ENCODE measurements at places on chromosomes 5 and 9.
A peak's percentile ranks its signal among the peaks of the same experiment; 100 is the strongest.

DNA sequence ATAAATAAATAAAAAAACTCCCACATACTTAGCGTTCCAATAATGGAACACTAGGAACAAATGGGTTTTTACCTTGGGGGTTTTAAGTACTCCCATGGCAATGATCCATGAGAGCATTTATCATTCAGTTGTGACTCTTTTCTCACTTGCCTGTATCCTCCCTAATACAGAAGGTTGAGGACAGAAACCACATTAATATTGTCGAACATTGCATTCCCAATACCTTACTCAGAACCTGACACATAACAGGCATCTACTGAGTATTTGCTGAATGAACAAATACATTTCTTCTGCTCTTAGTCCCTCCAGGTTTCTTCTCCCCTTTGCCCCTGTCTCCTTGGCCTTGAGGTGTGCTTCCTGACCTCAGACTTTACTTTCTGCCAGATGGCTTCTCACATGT lies 175.9 kb downstream of the CEMIP2 start:
- DNase-seq: no peak

DNA sequence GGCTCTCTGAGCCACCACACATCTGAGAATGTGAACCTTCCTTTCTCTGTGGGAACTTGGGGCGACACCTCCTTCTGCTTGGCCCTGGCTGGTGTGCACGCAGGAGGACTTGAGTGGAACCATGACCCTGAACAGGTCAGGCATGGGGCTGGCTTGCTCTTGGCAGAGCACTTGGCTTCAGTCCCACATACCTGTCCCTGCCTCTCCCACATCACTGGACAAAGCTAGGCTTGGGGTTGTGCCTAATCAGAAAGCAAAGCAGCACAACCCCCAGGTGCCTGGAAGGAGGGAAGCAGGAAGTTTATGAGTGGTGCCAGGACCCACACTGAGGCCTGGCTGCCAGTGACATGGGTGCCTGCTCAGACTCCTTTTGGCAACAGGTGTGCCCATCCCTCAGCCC lies 13.2 kb downstream of the GADD45G start:
- DNase-seq: no peak

- no peak for DNase-seq
Observed at GRCh38 chr5:79800979-79801827, 111.6 kb downstream of the CMYA5 start.

DNA sequence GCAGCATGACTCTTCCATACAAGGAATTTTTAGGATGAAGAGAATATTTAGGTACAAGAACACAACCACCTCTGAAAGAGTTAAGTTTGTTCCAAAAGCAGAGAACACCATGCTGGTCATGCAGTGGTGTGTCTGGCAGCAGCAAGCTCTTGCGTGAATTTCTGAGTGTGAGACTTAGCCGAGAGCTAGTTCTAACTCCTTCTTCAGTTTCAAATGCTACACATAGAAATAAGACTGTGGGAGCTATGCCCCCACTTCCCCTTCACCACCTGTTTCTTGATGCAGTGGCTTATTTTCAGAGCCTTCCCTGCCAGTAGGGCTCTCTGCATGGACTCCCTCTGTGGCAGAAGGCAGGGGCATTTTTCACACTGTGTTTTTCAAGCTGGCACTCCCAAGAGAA lies 122.9 kb upstream of the ZNF366 start:
- DNase-seq: no peak

- DNase-seq: no peak
Observed at GRCh38 chr5:64632251-64632650, 58.1 kb upstream of the SHISAL2B start.

GRCh38 chr9:84711398-84711777 lies 41.9 kb downstream of the NTRK2 start:
- no peak for DNase-seq

GRCh38 chr9:121868626-121869025 lies 217.2 kb downstream of the DAB2IP start:
- no peak for DNase-seq

DNA sequence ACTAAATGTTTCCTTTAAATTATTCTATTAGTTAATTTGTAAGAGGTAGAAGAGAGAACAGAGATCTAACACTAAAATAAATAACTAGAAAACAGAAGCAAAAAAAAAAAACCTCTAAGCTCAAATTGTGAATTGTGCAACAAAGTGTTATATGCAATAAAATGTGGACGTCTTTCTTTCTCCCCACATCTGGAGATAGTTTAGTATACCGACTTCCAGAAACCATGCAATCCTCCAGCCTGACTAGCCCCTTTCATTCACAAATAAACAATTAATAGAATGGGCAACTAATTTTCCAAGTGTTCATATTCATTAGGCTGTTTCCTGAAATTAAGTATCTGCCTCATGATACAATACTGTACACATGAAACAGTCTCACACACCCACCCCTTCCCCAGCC lies 258.5 kb downstream of the BNC2 start:
- no peak for DNase-seq

DNA sequence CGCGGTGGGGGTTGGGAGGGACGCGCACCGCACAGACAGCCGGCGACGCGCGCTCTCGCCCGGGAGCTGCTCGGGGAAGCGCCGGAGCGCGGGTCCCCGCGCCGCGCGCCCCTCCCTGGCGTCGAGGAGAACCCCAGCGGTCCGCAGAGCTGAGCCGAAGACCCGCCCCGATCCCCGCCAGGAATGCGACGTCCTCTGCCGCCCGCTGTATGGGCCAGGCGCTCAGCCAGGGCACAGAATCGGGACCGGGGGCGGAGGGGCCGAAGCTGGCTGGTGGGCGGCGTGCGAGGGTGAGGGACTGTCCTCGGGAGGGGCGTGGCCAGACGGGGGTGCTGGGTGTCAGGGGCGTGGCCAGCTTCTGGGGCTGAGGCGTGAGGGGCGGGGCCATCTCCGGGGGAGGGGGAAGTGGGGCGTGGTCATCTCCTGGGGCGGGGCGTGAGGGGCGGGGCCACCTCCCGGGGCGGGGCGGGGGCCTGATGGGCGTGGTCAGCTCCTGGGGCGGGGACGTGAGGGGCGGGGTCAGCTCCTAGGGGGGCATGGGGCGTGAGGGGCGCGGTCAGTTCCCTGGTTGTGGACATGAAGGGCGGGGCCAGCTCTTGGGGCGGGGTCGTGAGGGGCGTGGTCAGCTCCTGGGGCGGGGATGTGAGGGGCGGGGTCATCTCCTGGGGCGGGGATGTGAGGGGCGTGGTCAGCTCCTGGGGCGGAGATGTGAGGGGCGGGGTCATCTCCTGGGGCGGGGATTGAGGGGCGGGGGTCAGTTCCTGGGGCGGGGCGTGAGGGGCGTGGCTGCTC lies 965 bp downstream of the PTGDS start:
- no peak for DNase-seq

- no peak for DNase-seq
Observed at GRCh38 chr5:68587171-68587570, 371.6 kb downstream of the PIK3R1 start.

DNA sequence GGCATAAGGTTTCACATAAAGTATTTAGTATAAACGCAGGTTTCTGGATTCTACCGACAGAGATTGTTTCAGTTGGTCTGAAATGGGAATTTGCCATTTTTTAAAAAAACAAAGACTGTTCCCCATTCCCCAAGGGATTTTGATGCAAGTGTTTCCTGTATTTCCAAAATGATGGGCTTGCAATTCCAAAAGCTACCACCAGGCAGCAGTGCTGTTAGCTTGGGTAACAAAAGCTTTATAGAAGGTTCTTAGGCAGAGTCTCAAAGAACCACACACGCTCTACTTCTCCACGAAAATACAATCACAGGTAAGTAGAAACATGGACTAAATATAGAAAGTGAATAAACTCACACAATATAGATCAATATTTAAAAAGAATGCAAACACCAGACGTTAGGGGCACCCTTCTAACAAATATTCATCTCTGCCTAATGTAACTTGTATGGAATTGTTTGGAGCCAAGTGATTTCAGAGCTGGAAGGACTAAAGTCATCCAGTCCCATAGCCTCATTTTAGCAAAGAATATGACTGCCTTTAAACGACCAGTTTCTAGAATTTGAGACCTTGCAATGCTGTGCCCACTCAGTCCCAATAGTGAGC lies 154.3 kb downstream of the SPOCK1 start:
- no peak for DNase-seq

DNA sequence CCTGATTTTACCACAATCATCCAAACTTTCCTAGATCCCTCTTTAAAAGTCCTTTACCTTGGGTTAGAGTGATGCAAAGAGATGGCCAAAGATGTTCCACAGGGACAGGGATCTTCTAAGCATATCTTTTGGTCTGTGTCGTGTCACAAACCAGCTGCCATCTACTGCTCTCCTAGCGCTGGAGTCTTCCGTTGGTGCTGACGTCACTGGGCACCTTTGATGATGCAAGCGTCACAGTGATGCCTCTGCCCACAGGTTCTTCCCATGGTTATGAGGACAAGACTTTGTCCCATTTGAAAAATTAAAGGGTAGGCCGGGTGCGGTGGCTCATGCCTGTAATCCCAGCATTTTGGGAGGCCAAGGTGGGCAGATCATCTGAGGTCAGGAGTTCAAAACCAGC lies 1.7 kb upstream of the GLT6D1 start:
- DNase-seq: no peak

GRCh38 chr5:92741906-92742305 lies 839.1 kb downstream of the NR2F1-AS1 start:
- DNase-seq: no peak

- DNase-seq: no peak
Observed at GRCh38 chr5:41399839-41400238, 110.6 kb downstream of the PLCXD3 start.

DNA sequence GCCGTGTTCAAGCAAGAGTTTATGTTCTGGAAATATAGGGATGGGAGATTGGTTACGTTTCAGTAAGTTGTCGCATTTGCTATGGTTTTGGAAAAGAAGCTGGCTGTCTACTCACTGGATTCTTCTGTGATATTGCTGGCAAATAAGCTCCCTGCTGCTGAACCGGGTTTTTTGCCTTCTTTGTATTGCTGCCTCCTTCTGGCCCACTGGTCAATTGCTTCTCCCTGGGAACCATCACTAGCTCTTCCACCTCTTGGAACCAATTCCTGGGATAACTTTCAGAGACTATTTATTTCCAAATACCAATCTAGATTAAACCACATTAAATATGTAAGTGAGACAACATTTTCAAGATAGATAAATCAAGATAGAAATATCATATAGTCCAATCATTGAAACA lies 43.0 kb downstream of the NUDT12 start:
- DNase-seq: no peak

- no peak for DNase-seq
Observed at GRCh38 chr9:130923611-130924447, 15.2 kb downstream of the FIBCD1 start.

- no peak for DNase-seq
Observed at GRCh38 chr9:115378241-115378640, 260.3 kb upstream of the TNC start.

GRCh38 chr9:123685489-123686083 lies 244.3 kb downstream of the DENND1A start:
- peak; percentile 23 for DNase-seq

DNA sequence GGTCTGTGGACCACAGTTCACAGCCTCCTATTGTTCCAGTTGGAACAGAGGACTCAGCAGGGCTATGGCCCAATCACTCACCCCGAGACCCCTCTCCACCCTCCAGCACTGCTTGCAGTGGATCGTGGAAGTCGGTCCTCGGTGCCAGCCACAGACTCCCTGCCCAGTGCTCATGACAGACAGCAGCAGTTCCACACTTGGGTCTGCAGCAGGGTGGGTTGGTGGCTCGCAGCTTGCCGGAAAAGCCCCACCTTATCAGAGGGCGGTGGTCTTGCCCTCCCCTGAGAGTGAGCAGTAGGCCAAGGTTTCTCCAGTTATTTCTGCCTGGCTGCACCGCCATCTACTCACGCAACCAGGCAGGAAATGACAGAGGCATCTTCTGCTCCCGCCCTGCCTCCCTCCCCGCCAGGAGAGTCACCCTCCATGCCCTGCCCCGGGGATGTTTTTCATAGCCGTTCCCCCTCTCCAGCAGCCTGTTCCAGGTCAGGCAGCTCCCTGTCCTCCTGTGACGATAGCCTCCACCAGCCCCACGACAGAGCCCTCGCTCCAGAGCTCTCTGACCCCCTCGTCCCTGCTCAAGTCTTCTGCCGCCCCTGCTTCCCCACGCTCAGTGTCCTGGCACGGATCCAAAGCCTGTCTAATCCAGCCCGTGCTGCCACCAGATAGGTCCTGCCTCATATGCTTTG lies 34.5 kb downstream of the UNC5A start:
- DNase-seq: no peak

DNA sequence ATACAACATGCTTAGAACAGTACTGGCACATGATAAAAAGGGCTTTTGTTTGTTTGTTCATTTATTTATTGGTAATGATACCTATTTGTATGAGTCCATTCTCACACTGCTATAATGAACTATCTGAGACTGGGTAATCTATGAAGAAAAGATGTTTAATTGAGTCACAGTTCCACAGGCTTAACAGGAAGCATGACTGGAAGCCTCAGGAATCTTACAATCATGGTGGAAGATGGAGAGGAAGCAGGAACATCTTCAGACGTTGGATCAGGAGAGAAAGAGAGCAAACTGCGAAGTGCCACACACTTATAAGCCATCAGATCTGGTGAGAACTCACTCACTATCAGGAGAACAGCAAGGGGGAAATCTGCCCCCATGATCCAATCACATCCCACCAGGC lies 847.7 kb downstream of the CDH18 start:
- no peak for DNase-seq

DNA sequence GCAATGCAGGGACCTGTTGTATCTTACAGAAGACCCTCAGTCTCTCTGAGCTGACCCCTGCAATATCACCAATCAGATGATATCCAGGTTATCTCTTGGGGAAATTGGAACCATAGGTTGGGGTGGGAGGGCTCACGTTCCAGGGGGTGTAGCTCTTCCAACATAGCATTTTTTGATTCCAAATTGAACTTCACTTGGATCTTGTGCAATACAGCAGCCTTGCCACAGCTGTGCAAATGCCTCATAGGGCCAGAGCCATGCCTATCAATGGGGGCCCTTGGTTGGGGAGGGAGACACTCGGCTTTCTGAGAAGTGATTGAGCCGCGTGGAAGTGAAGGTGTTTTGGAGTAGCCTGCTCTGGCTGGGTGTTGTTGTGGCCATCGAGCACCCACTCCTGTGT lies 117.2 kb upstream of the PITX1 start:
- no peak for DNase-seq

GRCh38 chr5:1555011-1555807 lies 31.4 kb upstream of the LPCAT1 start:
- DNase-seq: peak; percentile 0

GRCh38 chr5:60102961-60103693 lies 209.6 kb upstream of the PDE4D start:
- DNase-seq: no peak

- DNase-seq: no peak
Observed at GRCh38 chr9:114259798-114260523, 62.9 kb upstream of the ORM1 start.

Measured in NCI-H1417 treated with DMSO at 0.1 percent for 48 hours (cell line).